ENCODE measurements at places on chromosomes 1 and 21. TPM values are rescaled to one million over a fixed set of nuclear protein-coding genes. Genes with fewer than 3 reads are reported as not detected.

The NR1I3 gene
- not detected for total RNA-seq

The IGSF9 gene
- total RNA-seq = under 0.01 TPM

The SLC22A15 gene
- 9.3 TPM for total RNA-seq

The FAM167B gene
- total RNA-seq = 30.3 TPM

The NTMT2 gene
- not detected for total RNA-seq

The ARHGAP29 gene
- 0.69 TPM for total RNA-seq
